Motor neuron (in vitro differentiated cells): ENCODE measurements at places on chromosomes 7 and 10. TPM values are rescaled to one million over a fixed set of nuclear protein-coding genes. Genes with fewer than 3 reads are reported as not detected.

Gene SFRP4
- total RNA-seq = 0.54 and 0.66 TPM in 2 replicates

Gene CLEC2L
- total RNA-seq = 0.62 and 0.83 TPM in 2 replicates

Gene HOGA1
- 8.3 and 11.5 TPM in 2 replicates for total RNA-seq

Gene ST8SIA6
- 0.14 and 0.21 TPM in 2 replicates for total RNA-seq

DNA sequence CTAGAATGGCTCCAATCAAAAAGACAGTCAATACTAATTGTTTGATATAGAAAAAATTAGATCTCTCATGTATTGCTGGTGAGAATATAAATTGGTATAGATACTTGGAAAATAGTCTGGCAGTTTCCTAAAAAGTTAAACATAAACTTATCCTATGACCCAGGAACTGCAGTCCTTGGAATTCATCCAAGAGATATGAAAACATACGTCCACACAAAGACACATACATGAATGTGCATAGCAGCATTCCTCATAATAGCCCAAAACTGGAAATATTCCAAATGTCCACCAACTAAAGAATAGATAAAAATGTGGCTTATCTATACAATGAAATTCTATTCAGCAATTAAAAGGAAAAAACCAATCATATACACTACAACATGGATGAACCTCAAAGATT lies 128.4 kb downstream of the ZFAND4 start:
- no peak for ATAC-seq

- ATAC-seq = no peak
Measured at GRCh38 chr7:3427957-3428356, 126.9 kb downstream of the SDK1 start.

DNA sequence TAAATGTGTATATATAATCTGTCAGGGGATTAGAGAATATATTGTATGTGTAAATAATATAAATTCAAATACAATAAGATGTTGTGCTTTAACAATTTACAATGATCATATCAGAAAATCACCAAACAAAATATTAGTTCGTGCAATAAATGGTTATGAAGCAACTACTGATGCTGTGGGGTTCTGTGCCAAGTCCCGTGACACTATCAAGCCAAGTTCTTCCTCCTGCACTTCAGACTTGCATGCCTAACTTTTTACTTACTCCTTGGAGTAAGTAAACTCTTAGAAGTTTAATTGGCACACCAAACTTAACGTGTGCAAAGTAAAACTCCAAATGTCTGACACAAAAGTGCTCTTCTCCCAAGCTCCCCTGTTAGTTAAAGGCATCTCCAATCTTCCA lies 26.5 kb upstream of the TMEM254 start:
- ATAC-seq = no peak

GRCh38 chr10:60731134-60731885 lies 47.0 kb upstream of the CDK1 start:
- no peak for ATAC-seq

- ATAC-seq = no peak
Measured at GRCh38 chr7:105943486-105943885, 19.6 kb upstream of the CDHR3 start.

- ATAC-seq = no peak
Measured at GRCh38 chr7:151590071-151590849, 70.6 kb upstream of the RHEB start.

DNA sequence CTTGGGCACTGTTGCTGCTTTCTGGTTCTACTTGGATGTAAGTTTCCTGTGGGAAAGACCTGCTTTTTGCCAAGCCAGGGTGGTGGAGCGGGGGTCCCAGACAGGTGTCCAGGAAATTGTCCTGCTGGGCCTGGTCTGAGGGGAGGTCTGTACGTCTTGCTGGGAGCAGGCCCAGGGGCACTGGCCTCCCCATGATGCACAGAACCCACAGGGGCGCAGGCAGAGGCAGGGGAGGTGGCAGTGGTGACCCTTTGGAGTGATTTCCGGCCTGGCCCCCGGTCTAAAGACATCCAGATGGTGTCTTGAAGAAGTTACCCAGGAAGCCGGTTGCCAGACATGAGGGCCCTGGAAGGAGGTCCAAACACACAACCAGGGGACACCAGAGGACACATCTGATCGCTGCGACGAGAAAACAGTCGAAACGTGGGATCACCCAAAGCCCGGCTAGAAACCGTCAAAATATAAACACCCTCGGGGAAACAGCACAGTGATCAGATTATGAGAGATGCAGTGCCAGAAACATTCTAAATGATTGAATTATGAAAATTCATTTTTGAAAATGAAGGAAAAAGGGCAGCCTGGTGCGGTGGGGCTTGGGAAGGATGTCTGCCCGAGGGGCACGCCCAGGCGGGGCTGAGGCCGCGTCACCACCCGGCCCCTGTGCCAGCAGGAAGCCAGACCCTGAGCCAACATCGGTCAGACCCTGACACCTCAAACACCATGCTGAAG lies 59.6 kb downstream of the TMEM270 start:
- no peak for ATAC-seq
